Suprapubic skin (tissue), 4 donors: ENCODE measurements at places on chromosomes 12 and 14.
A peak's percentile ranks its signal among the peaks of the same experiment; 100 is the strongest.

DNA sequence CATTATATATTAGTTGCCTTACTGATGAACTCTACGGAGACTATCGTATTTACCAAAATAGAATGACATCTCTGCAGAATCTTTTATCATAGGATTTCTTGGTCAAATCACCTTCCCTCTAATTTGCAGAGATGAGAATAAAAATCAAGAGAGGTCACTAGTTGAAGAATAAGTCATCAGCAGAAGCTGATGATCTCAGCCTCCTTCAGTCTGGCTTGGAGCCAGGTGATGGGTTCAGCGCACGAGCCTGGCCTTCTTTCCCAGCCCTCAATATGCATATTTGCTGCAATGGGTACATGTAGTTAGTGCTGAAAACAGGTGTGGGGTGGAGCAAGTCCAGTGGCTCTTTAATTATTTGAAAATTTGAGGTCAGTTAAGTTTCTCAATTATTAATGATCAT is 19.2 kb upstream of the EMP1 start:
- peaks cover 66% of the 10 kb centered on the region for H3K4me1 ChIP-seq
- H3K36me3 ChIP-seq: no peaks in the 10 kb centered on the region
- no peak overlapping the region for H3K27ac ChIP-seq
- no peak for DNase-seq

- no peak overlapping the region for H3K27ac ChIP-seq
- H3K4me1 ChIP-seq: peaks cover 8% of the 10 kb centered on the region
These were observed 47.0 kb downstream of the TMEM132C start for GRCh38 chr12:128313931-128314330.

DNA sequence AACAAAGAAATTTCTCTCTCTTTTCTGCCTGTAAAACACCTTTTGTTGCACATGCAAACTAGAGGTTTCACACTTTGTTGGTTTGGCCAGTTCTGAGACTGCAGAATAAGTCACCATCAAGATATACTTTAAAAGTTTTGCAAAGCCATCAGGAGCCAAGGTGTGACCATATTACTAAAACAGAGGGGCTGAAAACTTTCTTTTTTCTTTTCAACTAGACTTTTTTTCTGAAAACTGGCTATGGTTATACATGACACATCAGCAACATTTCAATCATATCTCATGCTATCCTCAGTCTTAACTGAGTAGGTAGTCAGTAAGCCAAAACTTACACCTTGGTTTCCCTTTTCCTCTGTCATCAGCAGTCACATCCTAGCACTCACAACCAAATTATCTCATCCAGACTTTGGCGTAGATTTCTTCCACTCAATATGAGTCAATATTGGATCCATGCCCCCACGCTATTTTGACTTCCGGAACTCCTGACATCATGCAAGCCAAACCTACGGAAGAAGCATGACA is 4.1 kb upstream of the IFNG start:
- no peaks in the 10 kb centered on the region for H3K4me1 ChIP-seq
- DNase-seq: no peak
- H3K4me3 ChIP-seq: no peak overlapping the region
- no peaks in the 10 kb centered on the region for H3K36me3 ChIP-seq

- H3K27me3 ChIP-seq: no peaks in the 10 kb centered on the region
- H3K36me3 ChIP-seq: no peaks in the 10 kb centered on the region
- H3K27ac ChIP-seq: no peak overlapping the region
- H3K4me3 ChIP-seq: no peak overlapping the region
These were observed 255.0 kb downstream of the PAX9 start for GRCh38 chr14:36916668-36917067.

- no peaks in the 10 kb centered on the region for H3K27me3 ChIP-seq
- H3K4me1 ChIP-seq: peaks cover 29% of the 10 kb centered on the region
- H3K4me3 ChIP-seq: peak overlapping the region; percentile 38
- H3K36me3 ChIP-seq: no peaks in the 10 kb centered on the region
- H3K27ac ChIP-seq: peak overlapping the region; percentile 63
These were observed 136.1 kb downstream of the FGD4 start for GRCh38 chr12:32535288-32535999.
